ENCODE measurements at places on chromosomes 7 and 10.

GRCh38 chr10:86058964-86059363 lies 307.6 kb downstream of the GRID1 start:
- no peak for DNase-seq

DNA sequence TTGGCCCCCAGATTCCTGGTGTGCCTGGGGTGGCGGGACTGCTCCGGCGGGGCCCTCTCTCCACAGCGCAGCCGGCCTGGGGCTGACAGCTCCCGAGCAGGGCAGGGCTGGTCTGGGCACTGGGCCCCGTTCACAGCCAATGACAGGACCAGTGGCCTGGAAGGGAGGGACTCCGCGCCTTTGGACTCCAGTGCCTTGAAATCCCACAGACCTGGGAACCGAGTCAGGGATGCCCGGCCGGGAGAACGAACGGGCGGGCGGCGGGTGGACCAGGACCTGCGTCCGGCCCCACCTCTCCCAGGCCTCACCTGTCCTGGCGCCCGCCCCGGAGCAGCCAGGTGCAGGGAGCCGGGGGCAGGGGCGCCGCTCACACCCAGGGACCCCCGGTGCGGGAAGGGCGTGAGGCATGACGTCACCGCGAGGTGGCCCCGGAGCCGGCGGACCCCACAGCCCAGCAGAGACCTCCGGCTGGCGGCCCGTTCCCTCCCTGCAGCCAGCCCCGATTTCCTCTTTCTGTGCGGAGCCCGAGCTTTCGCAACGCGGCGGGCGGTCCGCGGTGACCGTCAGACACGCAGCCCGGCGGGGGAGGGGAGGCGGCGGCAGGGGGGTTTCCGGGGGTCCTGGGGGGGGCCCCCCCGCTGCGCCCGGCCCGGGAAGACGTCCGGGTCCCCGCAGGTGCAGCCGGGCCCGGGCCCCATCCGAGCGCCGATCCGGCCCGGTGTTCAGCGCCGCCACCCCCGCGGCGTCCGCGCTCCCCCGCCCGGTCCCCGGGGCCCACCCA lies 743 bp downstream of the ADAP1 start:
- DNase-seq: peak; percentile 41

DNA sequence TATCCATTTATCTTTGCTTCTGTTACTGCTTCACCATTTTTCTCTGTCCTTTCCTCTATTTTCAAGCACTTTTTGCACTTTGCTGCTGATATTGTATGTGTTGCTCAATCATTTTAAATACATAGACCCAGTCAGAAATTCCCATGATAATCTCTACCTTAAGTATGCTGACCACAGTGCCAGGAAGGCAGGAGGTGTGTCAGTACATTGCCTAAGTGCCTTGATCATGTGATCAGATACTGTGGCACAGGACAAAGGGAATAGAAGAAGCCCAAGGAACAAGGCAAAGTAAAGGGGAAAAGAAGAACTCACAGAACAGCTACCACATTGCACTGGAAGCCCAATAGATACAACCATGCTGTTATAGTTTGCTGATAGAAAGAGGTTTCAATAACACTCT lies 53.7 kb upstream of the CD36 start:
- DNase-seq: peak; percentile 47

DNA sequence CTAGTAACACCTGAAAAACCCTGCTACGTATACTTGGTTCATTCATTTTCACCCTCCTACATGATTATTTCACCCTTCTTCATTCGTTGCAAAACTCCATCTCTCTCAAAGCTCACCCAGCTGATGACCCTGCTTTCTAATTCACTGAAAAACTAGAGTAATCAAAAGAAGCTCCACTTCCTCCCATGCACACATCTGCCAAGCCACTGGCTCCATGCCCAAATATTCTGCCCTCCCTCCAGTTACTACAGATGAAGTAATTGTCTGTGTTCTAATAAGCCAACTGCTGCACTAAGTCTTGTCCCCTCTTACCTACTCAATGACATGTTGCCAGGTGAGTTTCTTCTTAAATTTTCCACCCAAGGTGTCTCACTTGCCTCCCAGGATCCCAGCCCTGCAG lies 96.9 kb upstream of the CCDC71L start:
- peak; percentile 85 for DNase-seq

GRCh38 chr10:86956848-86957448 lies 467 bp downstream of the MMRN2 start:
- DNase-seq: no peak

GRCh38 chr10:115706488-115707076 lies 566.4 kb downstream of the GFRA1 start:
- DNase-seq: peak; percentile 1

DNA sequence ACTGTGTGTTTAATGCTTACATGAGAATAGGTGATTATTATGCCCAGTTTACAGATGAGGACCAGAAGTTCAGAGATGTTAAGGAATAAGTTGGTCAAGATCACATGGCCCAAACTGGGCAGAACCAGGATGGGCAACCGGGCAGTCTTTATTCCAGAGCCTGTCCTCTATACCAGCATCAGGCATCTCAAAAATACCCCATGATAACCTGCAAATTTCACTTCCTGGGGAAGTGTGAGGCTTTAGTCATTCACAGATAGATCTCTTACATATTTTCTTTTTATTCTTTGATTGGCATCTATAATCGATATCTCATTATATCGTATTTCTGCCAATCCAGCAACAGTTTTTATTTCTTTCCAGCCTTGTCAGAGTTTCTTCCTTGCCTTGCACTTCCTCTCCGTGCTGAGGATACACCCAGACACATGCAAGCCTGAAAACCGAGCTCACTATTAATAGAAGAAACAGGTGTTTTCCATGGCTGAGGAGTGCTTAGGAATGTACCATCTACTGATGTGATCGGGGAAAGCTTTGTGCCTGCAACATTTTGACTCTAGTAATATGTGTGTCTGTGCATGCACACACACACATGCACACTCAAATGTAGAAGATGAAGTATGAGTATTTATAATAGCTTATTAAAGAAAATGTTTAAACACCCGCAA lies 82.4 kb downstream of the CREM start:
- no peak for DNase-seq

GRCh38 chr7:141889321-141889720 lies 26.9 kb upstream of the OR9A4 start:
- no peak for DNase-seq

DNA sequence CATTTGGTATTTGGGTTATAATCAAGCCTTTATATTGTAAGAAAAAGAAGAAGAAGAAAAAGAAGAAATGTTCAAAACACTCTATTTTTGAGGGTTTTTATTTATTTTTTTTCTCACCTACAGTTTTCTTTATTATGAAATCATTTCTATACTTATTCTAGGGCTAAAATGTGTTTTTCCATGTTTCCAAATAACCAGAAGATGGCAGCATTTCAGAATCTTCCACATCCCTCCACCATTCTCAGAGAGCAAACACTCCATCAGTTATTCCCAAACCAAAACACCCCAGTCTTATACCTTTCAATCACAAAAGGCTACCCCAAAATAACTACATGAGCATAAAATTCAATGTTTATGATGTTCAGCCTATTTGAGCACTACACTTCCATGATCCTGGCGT lies 38.7 kb upstream of the PPP1R17 start:
- peak; percentile 71 for DNase-seq

GRCh38 chr7:132084776-132085388 lies 491.4 kb downstream of the PLXNA4 start:
- DNase-seq: no peak

- no peak for DNase-seq
Observed at GRCh38 chr7:113367041-113367586, 248.8 kb upstream of the SMIM30 start.

- no peak for DNase-seq
Observed at GRCh38 chr7:43808410-43808809, 49.9 kb downstream of the BLVRA start.

GRCh38 chr7:142091961-142092360 lies 19.6 kb upstream of the MGAM2 start:
- no peak for DNase-seq

GRCh38 chr10:16436367-16436757 lies 448 bp upstream of the PTER start:
- DNase-seq: peak; percentile 70

- no peak for DNase-seq
Observed at GRCh38 chr10:130766071-130766470, 545.5 kb downstream of the TCERG1L start.

DNA sequence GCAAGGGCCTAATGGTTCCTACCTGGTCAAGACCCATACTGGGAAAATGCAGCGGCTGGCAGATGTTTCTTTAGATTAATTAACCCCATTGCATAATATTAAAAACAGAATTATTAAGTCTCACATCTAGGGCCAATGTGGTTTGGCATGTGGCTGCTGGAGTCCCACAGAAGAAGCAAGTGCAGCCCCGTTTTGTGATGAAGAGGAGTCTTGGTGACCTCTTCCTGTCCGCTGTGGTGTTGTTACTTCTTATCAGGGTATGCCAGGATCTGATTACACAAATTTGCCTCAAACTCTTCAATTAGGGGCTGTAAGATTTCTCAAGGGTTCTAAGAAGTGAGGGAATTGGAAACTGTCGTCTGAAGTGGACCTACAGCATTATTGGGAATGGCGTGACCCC lies 240.3 kb downstream of the SEC23IP start:
- DNase-seq: no peak

GRCh38 chr7:25481891-25482290 lies 253.6 kb upstream of the NPVF start:
- no peak for DNase-seq

GRCh38 chr10:124296121-124296812 lies 122.5 kb downstream of the OAT start:
- DNase-seq: peak; percentile 66

- DNase-seq: no peak
Observed at GRCh38 chr7:35254496-35255442, 869 bp upstream of the TBX20 start.

- no peak for DNase-seq
Observed at GRCh38 chr10:62728479-62728878, 76.0 kb upstream of the ADO start.

GRCh38 chr7:31263338-31263737 lies 77.2 kb downstream of the NEUROD6 start:
- no peak for DNase-seq

DNA sequence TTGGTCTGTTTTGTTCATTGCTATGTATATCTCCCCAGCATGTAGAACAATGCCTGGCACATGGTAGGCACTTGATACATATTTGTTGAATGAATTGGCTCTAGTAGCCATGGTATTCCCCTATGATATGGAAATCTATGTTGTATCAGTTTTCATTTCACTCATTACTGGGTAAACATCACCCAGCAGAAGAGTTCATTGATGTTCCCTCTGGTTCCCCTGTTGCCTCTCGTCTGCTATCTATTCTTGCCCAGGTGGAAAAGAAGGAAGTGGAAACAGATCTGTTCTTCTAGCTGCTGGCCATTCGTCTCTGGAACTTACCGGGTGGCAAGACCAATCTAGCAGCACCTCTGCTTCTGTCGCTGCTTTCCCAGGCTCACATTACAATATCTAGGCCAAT lies 71.5 kb downstream of the LRRC4 start:
- no peak for DNase-seq

DNA sequence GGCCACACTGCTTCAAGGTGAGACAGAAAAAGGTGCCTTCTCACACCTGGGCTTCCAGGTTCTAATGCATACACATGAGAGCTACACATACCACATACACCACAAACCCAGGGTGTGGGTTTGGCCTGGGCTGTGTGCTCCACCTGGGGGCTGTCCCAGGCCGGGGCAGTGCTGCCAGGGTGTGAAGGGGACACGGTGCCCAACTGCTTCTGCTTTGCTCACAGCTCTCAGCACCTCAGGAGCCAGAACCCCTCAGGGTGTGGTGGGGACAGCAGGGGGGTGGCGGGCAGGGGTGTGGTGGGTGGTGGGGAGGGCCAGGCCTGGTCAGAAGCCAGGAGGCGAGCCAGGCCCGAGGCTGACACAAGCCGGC lies 51.1 kb downstream of the TMEM209 start:
- no peak for DNase-seq

DNA sequence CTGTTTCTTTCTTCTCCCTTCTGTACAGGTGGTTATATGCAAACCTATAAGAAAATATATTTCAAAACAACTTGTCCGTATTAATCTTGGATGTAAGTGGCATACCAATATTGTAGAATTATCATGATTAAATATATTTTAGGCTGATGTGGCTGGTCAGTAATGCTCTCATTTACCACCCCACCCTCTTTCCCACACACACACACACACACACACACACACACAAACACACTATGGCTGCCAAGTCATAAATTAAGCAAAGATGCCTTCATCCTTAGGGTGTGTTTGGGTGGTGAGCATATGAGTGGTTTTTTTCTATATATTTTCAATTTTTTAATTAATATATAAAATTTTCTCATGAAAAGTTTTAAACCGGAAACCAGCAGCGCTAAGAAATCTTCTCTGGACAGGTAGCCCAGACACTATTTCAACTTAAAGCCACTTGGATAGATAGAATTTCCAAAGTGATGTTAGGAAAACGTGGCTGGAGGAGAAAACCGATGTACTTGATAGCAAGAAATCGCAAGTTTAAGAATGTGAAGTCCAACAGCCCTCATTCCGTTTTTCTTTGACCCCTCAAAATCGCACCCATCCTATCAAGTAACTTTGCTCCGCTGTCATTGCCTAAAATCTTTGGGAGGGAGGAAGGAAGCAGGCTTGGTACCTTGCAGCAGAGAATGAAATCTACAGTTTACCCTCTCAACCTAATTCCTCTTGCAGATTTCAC lies 171.7 kb downstream of the FAM107B start:
- peak; percentile 25 for DNase-seq

DNA sequence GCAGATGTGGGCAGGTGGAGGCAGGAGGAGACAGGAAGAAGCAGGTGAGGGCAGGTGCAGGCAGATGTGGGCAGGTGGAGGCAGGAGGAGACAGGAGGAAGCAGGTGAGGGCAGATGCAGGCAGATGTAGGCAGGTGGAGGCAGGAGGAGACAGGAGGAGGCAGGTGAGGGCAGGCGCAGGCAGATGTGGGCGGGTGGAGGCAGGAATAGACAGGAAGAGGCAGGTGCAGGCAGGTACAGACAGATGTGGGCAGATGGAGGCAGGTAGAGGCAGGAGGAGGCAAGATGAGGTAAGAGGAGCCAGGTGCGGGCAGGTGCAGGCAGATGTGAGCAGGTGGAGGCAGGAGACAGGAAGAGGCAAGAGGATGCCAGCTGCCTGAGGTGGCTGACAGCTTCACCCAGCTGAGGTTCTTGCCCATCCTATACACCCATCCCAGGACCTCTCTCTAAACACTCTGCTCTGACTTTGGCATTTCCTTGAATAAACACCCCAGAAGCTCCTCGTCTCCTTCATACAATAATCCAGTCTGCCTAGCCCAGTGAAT lies 33.0 kb downstream of the PTPRE start:
- DNase-seq: no peak

DNA sequence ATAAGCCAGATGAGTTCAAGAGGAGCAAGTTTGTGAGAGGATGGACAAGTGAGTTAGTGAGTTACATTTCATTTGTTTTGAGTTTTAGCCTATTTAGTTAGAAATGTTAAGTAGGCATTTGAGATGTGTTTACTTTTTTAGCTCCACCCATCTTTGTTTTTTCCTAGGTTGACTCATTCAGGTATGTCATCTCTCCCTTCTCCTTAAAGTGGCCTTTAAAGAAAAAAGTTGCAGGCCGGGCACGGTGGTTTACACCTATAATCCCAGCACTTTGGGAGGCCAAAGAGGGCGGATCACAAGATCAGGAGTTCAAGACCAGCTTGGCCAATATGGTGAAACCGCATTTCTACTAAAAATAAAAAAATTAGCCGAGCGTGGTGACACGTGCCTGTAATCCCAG lies 71.2 kb downstream of the BMPR1A start:
- no peak for DNase-seq

- no peak for DNase-seq
Observed at GRCh38 chr7:76155938-76156337, 45.8 kb upstream of the SRRM3 start.

GRCh38 chr10:22420787-22421517 lies 75.7 kb downstream of the SPAG6 start:
- DNase-seq: peak; percentile 6

GRCh38 chr10:133336577-133337369 lies at the start of gene CALY:
TSS of gene CALY (minus strand) at chr10:133336896. CDS start at chr10:133328989, 7,907 bp downstream.
- DNase-seq: peak; percentile 55

Measured in NCI-H69 (cell line).